ENCODE measurements at places on chromosomes 16 and 17.
A peak's percentile ranks its signal among the peaks of the same experiment; 100 is the strongest.

DNA sequence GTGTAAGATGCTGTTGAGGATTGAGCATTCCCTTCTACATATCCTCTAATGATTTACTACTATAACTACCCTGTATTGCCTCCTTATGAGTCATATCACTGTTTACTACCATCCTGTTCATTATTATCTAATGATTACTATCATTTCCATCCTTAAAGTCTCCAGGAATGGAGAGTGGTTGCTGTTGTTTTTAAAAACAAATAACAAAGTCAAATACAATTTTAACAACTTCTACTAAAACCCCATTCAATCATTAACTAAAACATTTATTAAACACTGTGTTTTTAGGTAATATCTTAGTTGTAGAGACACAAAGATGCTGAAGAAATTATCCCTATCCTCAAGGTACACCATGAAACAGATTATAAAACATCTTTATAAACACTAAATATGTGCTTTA is 126.9 kb downstream of the BRIP1 start:
- DNase-seq = no peak

GRCh38 chr16:13510425-13511151 is 409.4 kb upstream of the ERCC4 start:
- no peak for DNase-seq

DNA sequence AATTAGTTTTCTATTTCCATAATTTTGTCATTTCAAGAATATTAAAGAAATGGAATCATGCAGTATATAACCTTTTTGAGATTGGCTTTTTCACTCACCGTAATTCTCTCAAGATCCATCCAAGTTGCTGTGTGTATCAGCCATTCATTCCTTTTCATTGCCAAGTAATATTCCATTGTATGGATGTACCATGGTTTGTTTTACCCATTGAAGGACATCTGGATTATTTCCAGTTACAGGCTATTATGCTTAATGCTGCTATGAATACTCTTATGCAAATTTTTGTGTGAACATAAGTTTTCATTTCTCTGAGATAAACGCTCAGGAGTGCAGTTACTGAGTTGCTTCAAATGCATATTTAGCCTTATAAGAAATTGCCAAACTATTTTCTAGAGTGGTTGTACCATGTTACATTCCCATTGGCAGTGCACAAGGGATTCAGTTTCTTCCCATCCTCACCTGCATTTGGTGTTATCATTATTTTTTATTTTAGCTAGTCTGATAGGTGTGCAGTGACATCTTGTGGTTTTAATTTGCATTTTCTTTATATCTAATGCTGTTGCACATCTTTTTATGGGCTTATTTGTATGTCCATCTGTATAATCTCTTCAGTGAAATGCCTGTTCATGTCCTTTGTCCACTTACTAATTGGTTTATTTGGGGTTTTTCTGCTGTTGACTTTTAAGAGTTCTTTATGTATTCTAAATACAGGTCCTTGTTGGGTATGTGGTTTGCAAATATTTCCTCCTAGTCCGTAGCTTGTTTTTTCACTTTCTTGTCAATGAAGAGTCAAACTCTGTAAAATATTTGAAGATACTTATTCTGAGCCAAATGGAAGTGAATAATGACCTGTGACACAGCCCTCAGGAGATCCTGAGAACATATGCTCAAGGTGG is 32.7 kb downstream of the BMERB1 start:
- no peak for DNase-seq

DNA sequence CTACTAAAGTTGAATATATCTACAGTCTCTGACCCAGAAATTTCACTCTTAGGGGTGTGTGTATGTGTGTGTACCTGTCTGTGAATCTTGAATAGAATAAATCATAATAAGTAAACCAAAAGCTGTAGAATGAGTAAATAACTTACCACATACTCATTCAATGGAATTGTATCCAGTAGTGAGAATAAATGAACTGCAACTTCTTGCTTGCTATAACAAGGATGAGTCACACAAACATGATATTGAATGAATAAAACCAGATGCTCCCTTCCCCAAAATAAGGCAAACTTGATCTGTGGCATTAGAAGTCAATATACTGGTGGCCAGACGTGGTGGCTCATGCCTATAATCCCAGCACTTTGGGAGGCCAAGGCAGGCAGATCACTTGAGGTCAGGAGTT is 259.8 kb upstream of the MON1B start:
- DNase-seq = no peak

DNA sequence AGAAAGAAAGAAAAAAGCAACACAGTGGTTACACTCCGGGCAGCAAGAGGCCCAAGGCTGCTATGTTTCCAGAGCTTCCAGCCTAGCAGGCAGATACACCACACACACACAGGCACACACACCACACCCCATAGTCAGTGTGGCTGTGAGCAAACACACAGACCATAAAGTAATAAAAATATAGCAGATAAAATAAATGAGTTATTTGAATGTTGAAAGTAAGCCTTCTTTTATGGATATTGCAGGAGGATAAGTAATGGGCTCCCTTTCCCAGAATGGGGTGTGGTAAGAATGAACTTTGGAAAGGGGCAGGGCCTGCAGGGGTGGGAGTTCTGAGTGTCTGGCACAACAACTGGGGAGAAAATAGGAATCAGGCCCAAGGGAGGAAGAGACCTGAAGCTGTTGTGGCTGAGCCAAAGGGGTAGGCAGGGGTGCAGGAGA is 4.8 kb upstream of the CDK5RAP3 start:
- DNase-seq = no peak

- DNase-seq = peak; percentile 55
Measured at GRCh38 chr17:42133461-42134041, 10.9 kb downstream of the HSPB9 start.

DNA sequence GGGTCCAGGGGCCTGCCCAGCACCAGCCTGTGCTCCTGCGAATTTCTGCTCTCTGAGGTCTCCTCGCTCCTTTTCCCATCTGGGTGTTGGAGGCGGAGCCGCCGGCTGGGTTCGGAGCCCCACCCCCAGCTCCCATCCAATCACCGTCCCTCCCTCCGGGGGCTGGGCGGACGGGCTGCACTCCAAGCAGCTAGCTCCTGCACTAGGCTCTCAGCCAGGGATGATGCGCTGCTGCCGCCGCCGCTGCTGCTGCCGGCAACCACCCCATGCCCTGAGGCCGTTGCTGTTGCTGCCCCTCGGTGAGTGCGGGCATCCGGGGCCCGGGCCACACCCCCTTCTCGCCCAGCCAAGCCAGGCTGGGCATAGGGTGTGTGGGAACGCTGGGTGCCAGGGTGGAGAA is at the start of gene NRN1L:
Gene NRN1L, plus strand, starts transcription at position 202 of the 400 bp plus-strand sequence. Its CDS starts 19 bp downstream, at position 221.
- DNase-seq = peak; percentile 70

DNA sequence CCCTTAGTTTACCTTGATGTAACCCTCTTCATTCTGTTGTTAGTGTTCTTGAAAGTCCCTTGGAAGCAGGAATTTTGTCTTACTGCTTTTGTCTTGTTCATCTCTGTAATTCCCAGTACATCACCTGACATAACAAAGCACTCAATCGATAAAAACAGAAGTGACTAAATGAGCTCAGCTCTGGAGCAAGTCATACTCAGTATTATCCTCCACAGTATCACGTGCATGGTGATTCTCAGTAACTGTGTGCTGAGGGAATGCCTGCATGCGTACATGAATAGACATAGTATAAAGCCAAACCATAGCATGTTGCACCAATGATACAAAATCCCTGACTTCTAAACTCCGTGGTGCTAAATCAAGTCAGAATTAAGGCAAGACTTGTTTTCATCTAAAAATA is 7.2 kb downstream of the KRT38 start:
- DNase-seq = no peak

GRCh38 chr16:398561-399339 is 1.8 kb downstream of the NME4 start:
- DNase-seq = no peak

- DNase-seq = no peak
Measured at GRCh38 chr16:85943711-85944110, 44.7 kb downstream of the IRF8 start.

DNA sequence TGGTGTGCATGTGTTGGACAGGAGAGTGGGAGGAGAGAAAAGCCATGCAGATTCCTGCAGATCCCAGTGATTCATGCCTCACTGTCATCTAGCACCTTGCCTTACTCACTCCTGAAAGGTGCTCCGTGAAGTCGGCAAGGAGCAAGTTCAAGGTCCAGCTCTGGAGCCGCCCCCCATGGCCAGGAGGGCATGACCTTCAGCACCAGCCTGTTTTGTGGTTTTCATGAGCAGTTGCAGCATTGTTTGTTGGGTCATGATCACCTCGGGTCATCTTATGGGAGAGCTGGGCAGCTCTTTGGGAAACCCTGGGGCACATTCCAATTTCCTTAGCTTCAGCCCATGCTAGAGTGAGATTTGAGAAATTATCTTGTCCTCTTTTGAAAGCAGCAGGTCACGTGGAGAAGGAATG is 137.5 kb upstream of the IRX3 start:
- DNase-seq = no peak

- no peak for DNase-seq
Measured at GRCh38 chr17:65227637-65228036, 90.5 kb downstream of the RGS9 start.

GRCh38 chr16:8864480-8865110 is 4.2 kb downstream of the CARHSP1 start:
- no peak for DNase-seq

DNA sequence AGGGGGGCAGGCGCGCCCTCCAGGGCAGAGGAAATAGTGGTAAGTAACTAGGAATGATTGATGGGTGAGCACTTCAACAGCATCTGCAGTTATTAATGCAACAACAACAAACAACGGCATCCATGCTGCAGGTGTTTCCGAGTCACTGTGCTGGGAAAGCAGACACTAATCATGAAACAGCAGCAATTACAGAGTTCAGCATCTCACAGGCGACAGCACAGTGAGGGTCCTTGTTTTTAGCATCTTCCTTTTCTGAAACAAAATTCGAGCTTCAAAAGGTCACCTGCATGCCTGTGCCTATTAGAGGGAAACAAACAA is 191.9 kb downstream of the SLC39A11 start:
- no peak for DNase-seq

- no peak for DNase-seq
Measured at GRCh38 chr17:62757500-62757951, 50.6 kb downstream of the MARCHF10 start.

DNA sequence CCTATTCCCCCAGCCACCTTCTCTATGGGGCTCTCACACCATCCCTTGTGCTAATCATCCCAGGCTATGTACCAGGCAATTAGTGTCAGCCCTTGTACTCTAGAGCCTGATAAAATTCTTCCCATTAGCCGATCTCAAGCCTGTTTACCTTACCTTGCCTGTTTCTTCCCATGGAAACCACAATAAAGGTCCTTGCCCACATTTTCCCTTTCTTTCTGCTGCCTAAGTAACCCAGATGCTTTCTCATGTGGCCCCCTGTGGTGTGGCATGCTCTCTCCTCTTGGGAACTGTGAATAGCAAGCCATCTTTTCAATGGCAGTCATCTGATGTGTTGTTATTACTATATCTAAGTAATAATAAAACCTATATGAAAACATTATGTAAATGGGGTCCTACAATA is 265.8 kb upstream of the ELAC2 start:
- no peak for DNase-seq

Data from NCI-H2081 (cell line).